ENCODE measurements at places on chromosomes 6 and 20.
A peak's percentile ranks its signal among the peaks of the same experiment; 100 is the strongest.

DNA sequence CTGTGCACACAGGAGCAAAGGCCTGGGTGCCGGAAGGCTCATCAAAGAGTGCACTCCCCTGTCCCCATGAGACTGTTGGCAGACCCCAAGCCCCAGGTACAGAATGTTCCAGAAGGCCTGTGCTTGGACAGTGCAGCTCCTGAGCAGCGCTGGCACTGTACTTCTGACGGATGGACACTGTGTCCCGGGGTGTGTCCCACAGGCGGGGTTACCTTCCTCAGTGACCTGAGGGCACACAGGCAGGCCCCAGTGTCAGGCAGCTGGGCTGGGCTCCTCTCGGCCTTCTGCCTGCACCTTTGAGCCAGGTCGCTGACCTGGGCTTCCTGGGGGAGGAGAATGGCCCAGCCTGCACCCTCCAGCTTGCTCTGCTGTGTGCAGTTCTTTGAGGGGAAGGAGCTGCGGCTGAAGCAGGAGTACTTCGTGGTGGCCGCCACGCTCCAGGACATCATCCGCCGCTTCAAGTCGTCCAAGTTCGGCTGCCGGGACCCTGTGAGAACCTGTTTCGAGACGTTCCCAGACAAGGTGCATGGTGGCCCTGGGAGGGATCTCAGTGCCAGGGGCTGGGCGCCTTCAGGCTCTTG is 30.1 kb downstream of the PYGB start:
- DNase-seq: no peak

DNA sequence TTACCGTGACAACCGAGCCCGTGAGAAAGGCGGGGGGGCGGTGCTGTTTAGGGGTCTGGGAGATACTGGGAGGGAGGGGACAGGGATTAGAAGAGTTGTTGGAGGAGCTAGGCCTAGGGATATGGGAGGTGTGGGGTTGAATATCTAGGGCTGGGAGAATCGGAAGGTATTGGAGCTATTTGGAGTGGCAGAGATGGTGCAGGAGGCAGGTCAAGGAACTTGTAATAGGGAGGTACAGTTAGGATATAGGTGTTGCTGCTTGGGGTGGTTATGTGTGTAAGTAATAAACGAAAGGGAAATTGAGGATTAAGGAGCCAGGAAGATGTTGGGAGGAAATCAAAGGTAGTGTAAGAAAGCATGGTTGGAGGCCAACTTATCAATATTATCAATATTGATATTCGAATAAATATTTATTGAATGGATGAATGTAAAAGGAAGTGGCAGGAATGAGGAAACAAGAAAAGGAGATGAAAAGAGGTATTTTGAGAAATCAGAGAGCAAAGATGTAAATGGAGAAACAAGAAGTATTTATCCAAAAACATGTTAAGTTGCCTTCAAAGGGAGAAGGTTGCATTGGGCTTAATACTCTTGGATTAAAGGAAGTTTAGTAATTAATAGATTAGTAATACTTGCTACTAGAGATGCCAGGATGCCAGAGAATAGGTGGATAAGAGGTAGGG is 602 bp downstream of the PPP1R11 start:
- peak; percentile 80 for DNase-seq

- DNase-seq: no peak
Observed at GRCh38 chr6:138307352-138307751, 70.4 kb upstream of the SMIM28 start.

DNA sequence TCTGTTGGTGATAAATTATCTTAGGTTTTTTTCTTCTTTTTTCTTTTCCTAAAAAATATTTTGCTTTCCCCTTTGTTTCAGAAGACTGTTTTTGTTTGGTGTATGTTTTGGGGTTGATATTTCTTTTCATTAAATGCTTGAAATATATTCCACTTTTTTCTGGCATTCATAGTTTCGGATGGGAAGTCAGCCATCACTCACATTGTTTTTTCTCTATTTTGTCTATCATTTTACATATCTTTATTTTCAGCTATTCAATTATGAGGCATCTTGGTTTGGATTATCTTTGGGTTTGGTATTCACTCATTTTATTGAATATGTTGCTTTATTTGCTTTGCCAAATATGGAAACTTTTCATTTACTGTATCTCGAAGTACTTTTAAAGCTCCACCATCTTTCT is 600.5 kb upstream of the EYS start:
- DNase-seq: no peak

GRCh38 chr6:42572523-42572922 is 8.7 kb downstream of the UBR2 start:
- no peak for DNase-seq

DNA sequence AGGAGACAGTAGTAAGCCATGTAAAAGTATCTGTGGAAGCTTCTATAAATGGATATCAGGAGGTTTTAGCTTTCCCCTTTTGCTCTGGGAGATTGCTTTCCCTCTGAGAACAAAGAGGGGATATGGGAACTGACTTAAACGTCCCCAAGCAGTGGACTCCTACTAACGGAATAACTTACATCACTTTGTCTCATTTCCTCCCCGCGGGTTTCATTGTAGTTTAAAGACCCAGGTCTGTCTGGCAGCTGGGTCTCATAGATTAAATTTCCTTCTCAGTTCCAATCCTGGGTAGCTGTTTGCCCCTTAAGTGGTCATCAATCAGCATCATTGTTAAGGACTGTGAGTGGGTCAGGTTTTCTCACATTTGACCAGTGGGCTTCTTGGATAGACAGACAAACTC is 68.7 kb downstream of the PLAGL1 start:
- no peak for DNase-seq

DNA sequence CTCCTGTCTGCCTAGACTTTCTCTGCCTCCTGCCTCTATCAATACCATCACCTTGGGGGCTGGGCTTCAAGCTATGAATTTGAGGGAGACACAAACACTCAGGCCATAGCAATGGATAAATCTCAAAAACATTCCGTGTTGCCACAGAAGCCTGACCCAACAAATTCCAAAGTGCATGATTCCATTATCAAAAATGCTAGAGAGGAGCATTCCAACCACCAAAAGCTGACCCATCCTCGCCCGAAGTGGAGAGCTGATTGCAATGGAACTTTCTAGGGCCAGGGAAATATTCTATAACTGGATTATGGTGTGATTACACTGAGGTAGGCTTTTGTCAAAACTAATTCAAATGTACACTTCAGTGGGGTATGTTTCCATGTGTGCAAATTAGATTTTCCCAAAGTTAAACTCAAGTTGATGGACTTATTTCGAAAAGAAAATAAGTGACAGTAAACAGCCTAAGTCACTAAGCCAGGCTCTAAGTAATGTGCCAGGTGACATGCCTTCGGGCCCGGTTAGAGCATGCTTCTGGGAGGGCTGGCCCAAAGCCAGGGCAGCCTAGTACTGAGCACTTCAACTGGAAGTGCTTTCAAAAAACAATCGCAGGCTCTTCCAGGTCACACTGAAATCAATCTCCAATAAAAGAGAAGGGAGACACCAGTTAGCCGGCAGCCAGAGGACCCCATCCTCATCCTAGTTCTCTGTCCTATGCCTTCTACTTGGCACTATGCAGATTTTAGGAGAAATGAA is 142.3 kb downstream of the TBXT start:
- no peak for DNase-seq

- no peak for DNase-seq
Observed at GRCh38 chr6:121651420-121651819, 216.0 kb downstream of the GJA1 start.

DNA sequence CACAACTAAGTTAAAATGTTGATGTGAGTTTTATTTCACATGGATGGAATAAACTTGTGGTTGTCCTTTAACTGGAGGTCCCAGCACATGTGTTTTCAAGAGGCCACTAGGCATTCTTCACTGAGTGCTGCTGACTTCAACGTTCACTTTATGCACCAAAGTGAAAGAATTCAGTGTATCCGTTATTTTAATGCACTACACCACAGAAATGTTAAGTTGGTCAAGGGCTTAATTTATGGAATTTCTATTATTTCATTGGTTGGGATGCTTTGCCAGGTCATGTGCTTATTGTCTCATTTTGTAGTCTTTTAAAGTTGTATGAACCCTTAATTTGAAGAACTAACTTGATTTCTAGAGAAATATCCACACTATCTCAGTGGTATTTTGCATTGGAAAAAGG is 106.4 kb downstream of the PPP1R14C start:
- DNase-seq: no peak

- DNase-seq: no peak
Observed at GRCh38 chr6:118506071-118506638, 41.9 kb upstream of the PLN start.

DNA sequence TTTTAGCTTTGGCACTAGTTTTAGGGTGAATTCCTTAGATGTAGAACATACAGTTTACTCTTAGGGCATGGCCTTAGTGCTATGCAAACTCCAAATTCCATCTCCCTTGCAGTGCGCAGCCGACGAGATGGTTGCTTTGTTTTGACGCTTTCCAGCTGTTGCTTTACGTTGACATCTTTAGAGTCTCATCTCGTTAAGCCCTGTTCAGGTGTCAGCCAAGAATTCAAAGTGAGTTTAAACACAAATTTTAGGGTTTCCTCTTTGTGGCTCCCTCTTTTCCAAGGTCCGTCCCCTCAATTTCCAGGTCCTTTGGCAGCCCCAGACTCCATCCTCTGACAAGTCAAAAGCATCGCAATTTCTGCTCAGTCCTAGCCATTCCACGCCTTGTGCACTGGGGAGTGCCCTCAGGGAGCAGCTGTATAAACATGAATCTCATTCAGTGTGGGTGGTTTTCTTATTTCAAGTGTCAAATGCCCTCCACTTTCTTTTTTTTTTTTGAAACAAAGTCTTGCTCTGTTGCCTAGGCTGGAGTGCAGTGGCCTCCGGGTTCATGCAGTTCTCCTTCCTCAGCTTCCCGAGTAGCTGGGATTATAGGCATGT is 14.1 kb upstream of the MAK start:
- DNase-seq: no peak

DNA sequence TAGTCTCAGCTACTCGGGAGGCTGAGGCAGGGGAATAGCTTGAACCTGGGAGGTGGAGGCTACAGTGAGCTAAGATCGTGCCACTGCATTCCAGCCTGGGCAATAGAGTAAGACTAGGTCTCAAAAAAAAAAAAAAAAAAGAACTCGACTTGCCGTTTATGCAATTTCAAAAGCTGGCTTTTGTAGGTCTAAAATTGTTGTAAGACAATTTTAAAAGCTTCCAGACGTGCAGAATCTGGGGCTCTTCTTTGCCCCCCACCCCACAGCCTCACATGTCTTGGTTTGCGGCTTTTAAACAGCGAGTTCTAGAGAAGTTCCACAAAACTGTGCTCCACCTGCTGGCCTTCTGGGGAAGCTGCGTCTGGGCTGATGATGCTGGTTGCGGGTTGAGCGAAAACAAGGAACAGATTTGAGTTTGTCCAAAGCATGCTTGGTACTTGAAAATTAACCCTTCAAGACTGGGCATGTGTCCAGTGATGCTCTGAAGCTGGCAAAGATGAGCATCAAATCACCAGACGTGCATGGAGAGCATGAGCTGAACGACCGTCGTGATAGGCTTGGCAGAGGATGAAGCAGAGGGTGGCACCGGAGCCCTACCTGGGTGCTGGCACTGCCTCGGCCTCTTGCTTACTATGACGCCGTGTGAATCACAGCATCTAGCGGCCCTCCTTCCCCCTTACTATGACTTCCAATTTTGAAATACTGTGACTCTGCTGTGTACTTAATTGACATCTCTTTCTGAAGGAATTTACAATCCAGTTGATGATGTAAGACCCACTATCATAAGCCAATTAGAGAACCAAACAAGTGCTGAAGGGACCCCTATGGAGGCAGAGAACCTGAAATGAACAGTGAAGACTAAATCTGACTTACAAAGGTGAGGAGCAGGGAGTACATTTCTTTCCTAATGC is 171.4 kb downstream of the GMPR start:
- DNase-seq: peak; percentile 61

GRCh38 chr20:49894073-49894470 is 21.3 kb downstream of the SPATA2 start:
- no peak for DNase-seq

DNA sequence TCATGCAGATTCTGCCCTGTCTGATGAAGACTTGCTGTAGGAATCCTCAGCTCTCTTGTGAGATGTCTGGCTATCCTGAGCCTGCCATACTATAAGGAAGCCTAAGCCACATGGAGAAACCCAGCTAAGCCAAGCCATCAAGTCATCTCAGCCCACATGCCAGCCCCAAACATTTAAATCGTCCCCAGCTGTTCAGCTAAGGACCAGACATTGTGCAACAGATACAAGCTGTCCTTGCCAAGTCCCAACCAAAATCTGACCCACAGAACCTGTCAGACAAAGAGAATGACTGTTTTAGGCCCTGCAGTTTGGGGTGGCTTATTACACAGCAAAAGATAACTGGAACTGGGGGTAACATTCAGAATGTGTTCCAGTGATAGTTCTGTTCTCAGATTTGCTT is 36.8 kb upstream of the FOXC1 start:
- DNase-seq: no peak

- peak; percentile 23 for DNase-seq
Observed at GRCh38 chr6:11653028-11653583, 115.6 kb downstream of the TMEM170B start.

- no peak for DNase-seq
Observed at GRCh38 chr6:83978997-83979396, 54.6 kb upstream of the MRAP2 start.

DNA sequence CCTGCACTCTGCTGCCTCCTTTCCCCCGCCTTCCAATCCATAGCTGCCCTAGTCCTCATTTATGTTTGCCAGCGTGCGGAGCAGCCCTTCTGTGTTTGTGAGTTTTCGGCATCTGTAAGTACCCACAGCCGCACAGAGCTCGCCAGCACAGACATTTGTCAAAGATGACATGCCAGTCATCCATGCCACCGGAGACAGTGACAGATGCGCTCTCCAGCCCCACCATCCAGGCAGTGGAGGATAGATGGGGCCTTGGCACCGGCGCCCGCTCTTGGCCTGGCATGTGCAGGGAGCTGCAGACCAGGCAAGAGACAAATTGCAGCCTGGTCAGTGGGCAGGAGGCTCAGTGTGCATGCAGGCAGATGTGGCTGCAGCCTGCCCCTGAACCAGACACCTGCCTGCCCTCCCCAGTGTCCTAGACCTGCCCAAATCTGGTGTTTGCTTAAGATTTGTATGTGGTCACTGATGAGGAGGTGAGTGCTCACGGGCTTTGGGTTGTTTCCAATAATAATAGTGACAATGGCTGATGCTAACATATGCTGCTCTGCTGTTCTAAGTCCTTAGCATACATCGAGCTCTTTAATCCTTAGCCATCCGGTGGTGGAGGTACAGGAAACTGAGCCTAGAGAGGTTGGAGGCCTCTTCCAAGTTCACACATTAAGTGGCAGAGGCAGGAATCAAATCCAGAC is 78.1 kb downstream of the UNC5CL start:
- DNase-seq: no peak

DNA sequence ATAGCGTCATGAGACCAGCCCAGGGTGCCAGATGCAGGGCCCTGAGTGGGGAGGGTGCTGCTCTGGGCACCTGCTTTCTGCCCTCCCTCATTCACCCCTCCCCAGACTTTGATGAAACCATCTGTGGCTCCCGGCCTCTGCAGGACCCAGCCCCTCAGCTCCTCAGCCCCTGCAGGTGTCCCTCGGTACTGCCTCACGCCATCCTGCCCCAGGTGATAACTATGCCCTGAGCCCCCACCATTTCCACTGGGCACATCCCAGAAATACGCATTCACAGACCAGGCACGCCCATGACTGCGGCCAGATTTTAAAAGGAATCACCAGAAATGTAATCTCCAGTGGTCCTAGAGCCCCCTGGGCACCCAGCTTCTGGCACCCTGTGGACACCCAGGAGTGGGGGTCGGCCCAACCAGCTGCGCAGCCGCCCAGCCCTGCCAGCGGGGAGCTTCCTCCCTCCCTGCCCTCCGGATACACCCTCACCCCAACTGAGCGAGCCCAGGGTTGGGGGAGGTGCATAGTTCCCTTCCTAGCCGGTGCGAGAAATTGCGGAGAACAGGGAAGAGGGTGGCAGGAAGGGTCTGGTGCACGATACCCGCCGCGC is 615 bp upstream of the NTSR1 start:
- peak; percentile 91 for DNase-seq
